Stimulated activated CD8-positive, alpha-beta memory T cell treated with anti-CD3 and anti-CD28 coated beads, Interleukin-7, amount 100 ng/mL, for 1 hour (primary cell): ENCODE measurements at places on chromosomes 7 and 10.

DNA sequence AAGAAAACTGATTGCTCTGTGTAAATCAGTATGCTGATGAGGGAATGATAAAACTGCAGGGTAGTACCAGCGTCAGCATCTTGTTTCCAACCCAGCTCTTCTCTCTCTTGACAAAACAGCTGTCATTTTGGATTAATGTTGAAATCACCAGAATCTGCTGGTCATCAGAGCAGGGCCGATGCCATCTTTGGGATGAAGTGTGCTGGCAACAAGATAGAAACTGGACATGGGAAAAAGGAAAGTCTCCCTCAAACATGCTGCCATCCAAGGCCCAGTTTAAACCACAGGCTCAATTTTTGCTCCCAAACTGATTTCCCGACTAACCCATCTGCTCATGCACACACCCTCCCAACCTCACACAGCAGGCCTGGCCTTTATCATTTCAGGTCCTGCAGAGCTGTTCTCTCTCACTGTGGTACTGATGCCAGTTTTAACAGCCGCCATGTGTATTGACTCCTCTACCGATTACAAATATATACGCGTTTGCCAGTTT is 285.2 kb downstream of the AUTS2 start:
- DNase-seq, result no peak

DNA sequence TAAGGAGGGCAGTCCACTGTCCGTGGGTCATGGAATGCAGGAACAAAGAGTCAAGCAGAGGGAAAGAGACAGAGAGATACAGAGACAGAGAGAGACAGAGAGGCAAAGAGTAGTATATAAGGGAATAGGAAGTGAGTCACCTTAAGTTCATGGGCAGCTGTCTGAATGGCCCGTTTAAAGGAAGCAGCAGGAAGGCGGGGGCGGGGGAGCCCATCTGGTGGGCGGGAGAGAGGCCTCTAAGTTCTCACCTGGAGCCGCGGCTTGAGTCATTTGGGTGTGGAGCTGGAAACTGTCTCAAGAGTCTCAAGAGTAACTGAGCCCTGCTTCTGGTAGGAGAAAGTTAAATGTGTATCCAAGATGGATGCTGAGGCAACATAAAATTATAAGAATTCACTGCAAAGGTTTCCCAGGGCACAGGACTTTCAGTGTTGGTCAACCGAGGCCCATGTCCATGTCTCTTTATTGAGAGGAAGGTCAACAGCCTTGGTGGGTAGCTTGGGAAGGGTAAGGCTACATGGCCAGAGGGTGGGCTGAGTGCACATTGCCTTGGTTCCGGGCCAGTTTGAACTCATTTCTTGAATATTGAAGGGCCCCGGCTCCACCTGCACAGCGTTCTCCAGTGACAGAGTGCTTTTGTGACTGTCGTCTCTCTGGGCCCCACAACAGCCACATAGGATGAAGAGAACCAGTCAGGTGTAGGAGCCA is 85.5 kb upstream of the CACUL1 start:
- no peak for DNase-seq

DNA sequence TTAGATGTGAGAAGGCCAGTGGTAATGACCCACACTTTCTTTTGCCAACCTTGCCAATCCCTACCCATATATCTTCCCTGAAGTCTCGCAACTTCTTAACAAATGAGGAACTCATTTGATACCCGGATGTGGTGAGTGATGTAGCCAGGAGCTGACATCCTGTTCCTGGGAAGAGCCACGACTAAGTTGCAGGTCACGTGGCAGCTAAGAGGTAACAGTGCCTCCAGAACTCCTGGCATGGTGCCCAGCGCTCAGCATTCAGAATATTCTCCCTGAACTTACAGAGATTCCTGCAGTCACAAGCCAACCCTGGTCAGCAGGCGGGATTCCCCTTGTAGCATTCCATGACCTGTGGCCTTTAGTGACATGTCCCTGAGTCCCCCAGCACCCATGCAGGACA is 282.5 kb downstream of the GALNT17 start:
- no peak for DNase-seq

GRCh38 chr7:89028319-89028718 is 232.8 kb upstream of the TEX47 start:
- no peak for DNase-seq

DNA sequence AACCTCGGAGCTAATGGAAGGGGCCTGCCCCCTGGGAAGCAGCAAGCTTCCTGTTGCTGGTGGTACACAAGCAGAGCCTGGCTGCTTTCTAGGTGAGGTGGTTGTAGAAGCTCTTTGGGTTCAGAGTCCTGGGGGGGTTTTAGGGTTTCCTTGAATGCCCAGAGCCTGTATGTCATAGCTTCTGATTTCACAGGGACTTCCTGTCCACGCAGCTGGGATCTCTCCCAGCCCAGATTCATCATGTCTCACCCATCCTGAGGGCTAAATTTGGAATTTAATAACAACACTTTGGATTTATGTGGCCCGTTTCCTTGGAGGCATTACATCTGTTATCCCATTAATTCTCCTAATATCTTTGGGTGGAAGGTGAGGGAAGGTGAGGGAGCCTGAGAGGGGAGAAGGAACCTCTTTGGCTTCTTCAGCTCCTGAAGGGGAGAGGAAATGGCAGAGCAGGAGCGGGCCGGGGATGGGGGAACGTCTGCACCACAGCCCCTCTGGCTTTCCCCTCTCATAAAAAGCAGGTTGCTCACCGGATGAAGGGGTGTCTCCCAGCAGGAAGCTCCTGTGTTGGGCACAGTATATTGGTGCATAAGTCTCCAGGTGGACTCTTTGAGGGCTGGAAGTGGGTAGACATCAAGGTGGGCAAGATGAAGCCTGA is 19.7 kb downstream of the RPS24 start:
- no peak for DNase-seq

DNA sequence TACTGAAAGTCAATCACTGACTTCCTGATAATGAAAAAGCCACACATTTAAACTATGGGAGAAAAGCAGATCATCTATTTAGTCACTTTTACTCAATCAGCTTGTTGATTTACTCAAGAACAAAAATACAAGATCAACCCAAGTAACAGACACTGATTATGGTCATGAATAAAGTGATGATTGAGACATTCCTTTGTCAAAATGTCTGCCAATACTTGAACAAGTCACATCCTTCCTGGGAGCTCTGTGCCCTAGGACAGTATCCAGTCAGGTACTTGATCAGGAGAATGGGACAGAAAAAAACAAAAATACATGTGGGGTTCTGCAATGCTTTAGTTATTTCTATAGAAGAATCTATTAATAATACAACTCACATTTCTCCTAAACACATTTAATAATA is 150.0 kb upstream of the NEBL start:
- no peak for DNase-seq

- DNase-seq, result no peak
Measured at GRCh38 chr10:77456414-77456813, 181.2 kb downstream of the KCNMA1 start.

DNA sequence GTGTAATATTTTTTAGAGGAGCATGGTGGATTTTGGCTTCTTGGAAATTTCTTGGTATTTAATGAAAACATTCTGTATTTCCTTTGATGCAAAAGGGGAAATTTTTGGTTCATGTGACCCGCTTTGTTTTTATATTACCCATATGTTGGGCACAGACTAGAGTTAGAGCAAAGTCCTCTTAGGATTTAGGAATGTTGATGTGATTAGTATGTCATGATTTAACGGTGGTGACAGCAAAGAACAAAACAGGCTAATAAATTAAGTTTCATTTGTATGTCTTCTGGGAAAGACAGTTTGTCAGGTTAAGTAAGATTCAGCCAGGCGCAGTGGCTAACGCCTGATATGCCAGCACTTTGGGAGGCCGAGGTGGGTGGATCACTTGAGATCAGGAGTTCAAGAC is 304.6 kb downstream of the REEP3 start:
- no peak for DNase-seq

GRCh38 chr7:111029141-111029572 is 61.8 kb upstream of the LRRN3 start:
- DNase-seq, result no peak

DNA sequence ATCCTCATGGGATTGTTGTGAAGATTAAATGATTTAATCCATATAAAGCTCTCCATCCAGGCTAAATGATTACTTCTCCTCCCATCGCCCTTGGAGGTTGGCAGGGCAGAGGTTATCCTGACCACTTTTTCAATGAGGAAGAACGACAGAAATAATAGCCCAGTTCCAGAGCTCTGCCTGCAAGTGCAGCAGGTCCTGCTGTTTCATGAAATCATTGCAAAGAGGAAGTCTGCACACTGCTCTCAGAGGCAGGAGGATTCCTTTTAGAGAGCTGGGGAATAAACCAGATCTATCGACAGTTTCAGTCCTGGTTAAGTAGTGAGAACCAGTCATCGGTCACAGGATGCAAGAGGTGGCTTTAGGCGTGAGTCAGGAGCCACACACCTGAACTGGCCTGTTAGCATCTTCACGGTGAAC is 25.0 kb upstream of the CDH23 start:
- DNase-seq, result no peak

GRCh38 chr10:60479305-60480020 is 89.8 kb upstream of the ANK3 start:
- DNase-seq, result no peak

DNA sequence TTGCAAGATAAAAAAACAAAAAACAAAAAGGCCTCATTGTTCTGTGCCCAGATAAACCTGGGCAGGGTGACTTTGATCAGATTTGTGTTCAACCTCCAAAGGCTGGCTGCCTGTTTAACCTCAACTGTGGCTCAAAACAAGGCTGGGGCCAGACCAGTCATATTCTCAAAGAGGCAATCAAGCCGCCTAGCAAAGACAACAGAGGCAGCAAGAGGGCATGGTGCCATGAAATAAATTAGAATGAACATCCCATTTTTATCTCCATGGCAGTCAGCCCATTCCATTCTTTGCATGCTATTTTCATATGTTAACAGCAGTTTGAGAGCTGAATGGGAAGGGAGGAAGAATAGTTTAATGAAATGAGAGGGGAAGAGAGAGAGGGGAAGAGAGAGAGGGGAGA is 1150.3 kb downstream of the TYW1 start:
- DNase-seq, result no peak

DNA sequence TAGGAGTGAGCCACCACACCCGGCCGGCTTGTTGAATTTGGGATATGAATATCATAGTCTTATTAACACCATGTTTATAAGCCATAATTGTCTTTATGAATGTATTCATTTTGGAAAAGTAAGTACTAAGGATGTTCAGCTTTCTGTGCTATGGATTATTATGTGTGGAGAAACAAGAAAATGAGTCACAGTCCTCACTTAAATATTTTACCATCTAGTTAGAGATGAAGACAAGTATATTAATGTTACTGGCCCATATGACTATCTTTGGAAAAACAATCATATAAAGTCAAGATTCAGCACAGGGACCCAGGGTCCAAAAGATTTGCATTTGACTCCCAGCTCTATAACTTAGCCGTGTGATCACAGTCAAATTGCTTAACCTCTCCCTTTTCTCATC is 9.8 kb upstream of the TOMM7 start:
- no peak for DNase-seq

DNA sequence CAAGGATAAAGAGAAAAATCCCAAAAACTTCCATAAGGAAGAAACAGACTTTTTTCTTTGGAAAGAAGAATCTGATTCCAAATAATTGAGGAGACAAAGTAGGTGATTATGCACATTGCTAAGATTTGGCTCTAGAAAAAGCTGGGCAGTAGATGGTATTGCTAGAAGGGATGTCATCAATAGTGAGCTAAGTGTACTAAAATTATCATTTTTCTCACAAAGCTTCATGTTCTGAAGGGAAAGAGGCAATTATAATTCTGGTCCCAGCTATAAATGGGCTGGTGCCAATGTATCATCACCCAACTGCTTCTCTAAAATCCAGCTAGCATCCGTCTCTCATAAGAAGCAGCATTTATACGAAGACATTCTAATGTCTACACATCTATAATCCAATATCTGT is 23.9 kb downstream of the STEAP1 start:
- no peak for DNase-seq

DNA sequence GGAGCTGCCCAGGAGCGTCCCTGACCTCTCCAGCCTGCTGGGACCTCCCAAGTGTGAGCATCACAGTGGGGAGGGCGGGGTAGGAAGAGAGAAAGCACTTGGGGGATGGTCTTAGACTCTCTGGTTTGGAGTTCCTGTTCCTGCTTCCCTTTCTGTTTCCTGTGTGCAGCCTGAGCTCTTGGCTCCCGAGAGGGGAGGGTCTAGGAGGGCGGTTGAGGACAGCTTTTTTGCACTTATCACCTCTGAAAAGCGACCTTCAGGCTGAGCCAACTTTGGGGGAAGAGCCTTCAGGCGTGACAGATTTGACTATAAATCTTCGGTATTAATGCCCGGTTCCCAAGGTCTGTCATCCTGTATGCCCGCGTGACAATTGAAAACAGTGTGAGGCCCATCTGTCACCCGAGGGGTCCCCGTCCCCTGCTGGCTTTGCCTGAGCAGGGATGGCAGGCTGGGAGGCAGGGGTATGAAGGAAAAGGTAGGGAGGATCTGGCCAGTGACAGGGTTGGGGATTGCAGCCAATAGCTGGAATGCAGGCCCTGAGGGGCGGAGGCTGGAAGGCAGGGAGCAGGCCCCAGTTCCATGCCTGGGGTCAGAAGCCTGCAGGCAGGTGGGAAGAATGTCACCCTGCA is 78.6 kb downstream of the CDH23 start:
- DNase-seq, result no peak

- DNase-seq, result no peak
Measured at GRCh38 chr10:35040760-35041501, 49.2 kb downstream of the CUL2 start.

DNA sequence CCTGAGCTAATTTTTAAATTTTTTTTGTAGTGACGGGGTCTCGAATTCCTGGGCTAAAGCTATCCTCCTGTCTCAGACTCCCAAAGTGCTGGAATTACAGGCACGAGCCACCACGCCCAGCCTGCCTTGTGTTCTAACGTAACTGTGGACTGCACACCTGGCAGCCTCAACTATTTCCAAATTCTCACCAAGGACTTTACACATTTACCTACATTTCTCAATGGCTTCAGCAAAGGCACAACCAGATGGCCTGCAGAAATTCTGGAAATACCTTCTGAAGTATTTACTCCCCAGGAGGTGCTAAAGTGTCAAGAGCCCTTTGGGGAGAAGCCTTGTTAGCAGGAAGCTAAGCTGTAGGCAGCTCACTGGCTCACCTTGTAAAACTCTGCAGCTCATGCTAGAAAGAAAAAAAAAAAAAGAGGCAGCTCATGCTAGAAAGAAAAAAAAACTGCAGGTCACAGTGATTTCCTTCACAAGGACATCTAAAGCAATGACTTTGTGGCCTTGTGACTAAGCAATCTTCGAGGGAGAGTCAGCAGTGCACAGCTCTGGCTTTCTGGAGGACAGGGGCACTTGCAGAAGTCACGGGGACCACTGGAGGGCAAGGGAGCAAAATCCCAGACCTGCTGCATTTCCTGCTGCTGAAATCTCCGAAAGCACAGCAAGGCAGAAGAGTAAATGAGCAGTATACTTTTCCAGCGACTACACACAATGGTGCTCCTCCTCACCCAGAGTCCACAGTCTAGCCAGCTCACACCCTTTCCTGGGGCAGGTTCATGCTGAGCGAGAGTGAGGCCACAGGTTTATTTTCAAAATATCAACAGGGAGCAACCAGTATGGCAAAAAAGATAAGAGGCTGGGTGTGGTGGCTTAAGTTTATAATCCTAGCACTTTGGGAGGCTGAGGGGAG is 40.4 kb downstream of the BAIAP2L1 start:
- no peak for DNase-seq

GRCh38 chr7:50826371-50827172 is 43.9 kb upstream of the GRB10 start:
- no peak for DNase-seq

- no peak for DNase-seq
Measured at GRCh38 chr7:5773661-5774086, 7.8 kb downstream of the RNF216 start.
